ENCODE measurements at places on chromosomes 13 and 19.
A peak's percentile ranks its signal among the peaks of the same experiment; 100 is the strongest.

DNA sequence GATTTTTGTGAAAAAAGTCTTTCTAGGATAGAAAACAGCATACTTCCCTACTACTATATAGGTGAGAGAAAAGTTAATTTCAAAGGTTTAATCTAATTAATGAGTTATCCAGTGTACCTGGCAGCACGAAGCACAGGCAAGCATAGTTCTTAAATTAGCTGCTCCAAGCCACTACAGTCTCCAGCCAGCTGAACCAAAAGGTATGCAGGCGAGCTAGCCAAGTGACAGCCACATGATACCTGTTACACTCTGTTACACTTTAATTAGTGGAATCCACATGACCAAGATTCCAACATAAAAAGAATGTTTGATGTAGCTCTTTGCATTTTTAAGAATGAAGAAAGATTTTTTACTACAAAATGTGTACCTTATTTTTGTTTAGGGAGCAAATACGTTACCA, 15.5 kb downstream of the SLC25A30 start:
- DNase-seq = no peak

- DNase-seq = no peak
Measured at GRCh38 chr13:27177852-27178251, 6.2 kb upstream of the USP12 start.

DNA sequence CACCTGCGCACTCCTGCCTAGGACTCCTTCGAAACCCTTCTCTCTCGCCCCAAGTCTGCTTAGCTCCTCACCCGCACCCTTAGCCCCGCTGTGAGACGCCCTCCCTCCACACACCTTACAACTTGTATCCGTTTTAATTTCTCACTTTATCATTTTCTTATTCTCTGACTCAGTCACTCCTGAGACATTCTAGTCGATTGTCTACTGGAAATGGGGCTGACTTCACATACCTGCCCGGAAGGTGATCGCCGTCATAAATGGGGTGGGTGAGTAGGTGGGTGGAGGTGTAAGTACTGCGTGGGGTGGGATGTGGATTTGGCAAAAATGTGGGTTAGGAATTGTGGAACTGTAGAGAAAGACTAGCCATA, 714 bp downstream of the NDFIP2 start:
- DNase-seq = no peak

GRCh38 chr13:84994582-84994981, 804.6 kb downstream of the SLITRK6 start:
- peak; percentile 5 for DNase-seq

DNA sequence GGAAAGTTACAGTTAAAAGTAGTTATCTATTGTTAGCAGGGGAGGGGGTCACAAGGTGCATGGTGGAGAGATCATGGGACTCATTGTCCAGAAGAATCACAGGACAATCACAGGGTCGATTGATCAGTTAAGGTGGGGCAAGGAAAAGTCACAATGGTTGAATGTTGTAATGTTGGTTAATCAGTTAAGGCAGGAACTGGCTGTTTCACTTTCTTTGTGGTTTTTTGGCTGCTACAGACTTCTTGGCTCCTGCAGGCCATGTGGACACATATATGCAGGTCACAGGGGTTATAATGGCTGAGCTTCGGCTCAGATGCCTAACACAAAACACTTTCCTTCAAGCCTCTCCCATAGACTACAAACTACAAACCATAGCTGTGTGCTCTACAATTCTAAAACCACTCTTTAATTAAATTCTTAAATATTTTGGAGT, 6.9 kb upstream of the ZNF431 start:
- DNase-seq = no peak

DNA sequence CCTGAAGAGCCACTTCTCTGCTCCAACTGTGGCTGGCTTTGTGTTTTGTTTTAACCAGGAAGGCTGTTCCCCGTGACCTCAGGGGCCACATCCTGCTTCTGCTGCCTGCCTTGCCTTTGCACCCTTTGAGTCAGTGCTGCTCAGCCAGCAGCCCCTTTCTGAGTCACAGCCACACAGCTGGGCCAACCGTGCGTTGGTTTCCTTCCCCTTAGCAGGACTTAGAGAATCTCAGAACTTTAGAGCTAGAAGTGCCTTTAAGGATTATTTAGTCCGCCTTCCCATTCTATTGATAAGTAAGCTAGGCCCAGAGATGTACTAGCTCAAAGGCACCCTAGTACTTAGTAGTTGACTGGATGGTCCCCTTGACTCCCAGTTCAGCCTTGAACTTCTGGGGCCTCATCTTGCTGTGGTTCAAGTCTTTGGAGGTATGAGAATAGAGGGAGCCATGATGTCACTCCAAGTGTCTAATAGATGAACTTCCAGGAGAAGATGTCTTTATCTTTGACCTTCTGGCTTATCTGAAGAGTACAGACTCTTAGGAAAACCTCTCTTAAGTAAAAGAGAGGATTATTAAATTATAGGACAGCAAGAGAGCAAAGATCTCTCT, 8.0 kb downstream of the RGCC start:
- no peak for DNase-seq

DNA sequence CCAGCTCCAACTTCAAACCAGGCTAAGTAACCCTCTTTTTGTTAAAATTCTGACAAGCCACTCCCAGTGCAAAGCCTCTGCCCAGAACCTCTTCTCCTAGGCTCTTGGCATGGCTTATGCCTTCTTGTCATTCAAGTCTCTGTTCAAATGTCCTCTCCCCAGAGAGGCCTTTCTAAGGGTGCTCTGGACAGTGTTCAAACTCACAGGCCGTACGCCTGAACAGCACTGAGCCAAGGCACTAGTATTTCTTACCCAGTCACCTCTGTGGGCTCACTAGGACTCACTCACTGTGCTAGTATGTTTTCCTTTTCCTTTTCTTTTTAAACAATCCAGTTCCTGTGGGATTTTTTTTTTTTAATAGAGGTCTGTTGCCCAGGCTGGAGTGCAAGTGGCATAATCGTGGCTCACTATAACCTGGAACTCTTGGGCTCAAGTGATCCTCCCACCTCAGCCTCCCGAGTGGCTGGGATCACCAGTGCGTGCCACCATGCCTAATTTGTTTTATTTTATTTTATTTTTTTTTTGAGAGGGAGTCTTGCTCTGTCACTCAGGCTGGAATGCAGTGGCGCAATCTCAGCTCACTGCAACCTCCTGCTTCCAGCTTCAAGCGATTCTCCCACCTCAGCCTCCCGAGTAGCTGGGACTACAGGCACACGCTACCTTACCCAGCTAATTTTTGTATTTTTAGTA, 2.3 kb upstream of the ASF1B start:
- no peak for DNase-seq

DNA sequence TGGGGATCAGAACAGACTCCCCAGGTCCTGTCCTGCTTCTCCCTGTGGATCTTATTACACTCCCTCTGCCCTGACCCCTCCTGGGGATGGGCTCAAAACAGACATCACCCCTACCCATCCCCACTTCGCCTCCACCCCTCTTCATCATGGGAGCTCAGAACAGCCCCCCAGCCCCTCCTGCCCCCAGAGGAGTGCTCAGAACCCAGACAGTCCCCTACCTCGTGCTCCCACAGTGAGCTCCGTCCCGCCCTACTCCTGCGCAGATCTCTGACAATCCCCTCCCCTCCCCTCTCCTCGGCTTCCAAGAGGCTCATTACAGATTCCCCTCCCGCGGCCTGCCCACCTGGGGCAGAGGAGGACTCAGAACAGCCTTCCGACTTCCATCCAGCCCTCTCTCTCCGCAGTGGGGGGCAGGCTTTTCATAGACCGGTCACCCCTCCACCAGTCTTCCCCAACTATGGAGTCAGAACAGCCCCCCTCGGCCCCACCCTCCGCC, 6.1 kb downstream of the NXNL1 start:
- DNase-seq = no peak

DNA sequence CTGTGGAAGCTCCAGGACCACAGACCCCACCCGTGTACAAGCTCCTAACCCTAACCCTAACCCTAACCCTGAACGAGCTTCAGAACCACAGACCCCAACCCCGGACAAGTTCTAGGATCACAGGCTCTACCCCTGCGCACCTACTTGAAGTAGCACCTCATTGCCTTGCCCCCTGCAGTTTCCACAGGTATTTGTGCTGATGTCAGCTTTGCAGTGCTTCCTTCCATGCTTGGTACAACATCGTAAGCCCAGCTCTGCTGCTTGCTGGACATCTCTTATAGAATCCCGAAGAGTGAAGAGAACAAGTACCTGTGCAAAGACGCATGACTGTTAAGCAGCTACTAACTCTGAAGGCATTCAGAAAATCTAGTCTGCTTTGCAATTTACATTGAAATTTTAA, 20.7 kb upstream of the CDC16 start:
- DNase-seq = no peak

DNA sequence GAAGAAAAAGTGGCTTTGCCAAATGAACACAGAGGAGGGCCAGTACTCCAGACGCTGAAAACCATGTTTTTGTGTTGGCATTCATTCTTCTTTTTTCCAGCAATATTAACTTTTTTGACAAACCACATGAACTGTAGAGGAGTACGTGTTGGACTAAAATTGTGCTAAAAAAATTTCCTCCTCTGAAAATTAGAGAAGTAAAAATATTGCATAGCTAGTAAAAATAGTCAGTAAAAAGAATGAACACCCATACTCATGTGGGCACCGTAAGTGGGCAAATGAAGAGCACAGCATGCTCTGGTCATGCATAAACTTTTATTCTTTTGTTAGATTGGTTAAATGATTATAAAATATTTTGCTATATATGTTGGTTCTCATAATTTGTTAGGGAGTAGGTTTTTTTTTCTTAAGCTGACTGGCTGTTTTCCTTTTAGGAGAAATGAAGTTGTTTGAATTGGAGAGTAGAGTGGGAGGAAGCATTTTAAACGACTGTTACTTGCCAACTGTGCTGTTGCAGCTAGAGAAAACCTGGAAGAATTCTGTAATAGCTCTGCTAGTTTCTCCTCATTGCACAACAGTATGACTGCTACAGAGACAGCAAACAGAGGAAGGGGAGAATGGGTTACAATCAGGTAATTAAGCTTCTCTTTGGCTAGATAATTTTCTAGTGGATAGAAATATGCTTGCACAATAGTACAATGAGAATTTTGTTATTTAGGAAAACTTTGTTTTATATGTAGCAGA, 222.4 kb downstream of the KCTD12 start:
- peak; percentile 25 for DNase-seq

Measured in cerebellar cortex (tissue), 1 donor.